Head of caudate nucleus (tissue), 42 donors: ENCODE measurements at places on chromosomes 2 and 18.

DNA sequence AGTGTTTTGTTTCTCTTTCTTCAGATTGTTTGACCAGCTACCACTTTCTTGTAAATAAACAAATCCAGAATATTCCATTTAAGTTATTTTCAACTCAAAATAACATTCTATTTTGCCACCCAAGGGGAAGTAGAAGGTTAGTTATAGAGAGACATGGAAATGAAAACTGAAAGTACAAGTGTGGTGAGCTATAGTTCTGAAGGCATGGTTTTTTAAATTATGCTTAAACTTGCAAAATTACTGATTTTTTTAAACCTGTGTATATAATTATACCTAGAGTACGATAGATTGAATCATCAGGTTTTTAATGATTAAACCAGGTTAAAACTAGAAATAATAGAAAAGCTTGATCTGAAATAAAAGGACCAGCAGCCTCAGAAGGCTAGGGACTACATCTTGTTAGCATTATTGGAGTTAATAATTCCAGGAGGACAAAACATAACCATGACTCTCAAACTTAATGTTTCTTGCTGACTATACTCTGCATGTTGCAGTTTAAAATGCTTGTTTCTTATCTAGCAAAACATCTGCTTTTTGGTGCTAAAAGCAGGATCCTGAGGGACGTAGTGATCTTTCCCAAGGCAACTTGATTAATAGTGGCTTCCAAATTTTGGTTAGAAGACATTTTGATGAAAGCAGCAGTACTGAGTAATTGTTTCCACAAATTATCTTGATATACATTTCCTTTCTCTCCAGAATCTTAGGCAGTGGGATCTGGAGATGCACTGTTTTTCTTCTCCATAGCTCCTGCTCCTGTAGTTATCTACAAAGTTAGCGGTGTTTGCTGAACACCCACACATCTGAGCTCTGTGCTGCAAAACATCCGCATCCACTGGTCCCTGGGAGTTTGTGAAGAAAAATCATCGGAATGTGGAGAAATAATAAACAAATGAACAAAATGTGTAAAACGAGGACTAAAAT lies 327.2 kb upstream of the PKDCC start:
- DNase-seq: no peak

DNA sequence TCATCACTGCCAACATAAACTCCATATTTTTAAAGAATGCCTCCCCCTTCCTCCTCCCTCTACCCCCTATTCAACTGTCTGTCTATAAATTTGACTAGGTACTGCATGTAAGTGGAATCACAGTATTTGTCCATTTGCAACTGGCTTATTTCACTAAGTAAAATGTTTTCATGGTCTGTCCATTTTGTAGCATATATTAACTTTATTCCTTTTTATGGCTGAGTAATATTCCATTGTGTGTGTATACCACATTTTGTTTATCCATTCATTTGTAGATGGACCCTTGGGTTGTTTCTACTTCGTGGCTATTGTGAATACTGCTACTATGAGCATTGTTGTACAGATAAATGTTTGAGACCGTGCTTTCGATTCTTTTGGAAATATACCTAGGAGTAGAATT lies 10.7 kb downstream of the SEH1L start:
- no peak for DNase-seq

GRCh38 chr18:36655074-36655473 lies 173.7 kb downstream of the TPGS2 start:
- no peak for DNase-seq

GRCh38 chr2:190432567-190433231 lies 24.5 kb downstream of the MFSD6 start:
- no peak for DNase-seq

DNA sequence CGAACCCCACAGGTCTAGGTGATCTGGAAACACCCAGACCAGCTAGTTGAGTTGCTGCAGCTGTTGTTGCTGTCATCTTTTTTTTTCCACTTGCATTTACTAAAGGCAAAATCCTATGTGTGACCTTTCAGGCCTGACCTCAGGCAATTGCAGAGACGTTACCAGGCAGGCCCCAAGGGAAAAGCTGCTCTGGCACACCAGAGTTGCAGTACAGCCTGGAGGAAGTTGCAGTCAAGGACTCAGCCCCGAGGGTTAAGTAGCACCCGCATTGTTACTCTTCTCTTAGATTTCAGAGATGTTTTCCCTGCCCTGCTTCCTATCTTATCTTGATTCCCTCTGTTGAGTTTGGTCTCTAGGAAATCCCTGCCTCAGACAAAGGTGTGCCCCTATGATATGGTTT lies 45.2 kb upstream of the SMAD2 start:
- no peak for DNase-seq

GRCh38 chr18:813172-814071 lies 1.4 kb upstream of the YES1 start:
- no peak for DNase-seq

DNA sequence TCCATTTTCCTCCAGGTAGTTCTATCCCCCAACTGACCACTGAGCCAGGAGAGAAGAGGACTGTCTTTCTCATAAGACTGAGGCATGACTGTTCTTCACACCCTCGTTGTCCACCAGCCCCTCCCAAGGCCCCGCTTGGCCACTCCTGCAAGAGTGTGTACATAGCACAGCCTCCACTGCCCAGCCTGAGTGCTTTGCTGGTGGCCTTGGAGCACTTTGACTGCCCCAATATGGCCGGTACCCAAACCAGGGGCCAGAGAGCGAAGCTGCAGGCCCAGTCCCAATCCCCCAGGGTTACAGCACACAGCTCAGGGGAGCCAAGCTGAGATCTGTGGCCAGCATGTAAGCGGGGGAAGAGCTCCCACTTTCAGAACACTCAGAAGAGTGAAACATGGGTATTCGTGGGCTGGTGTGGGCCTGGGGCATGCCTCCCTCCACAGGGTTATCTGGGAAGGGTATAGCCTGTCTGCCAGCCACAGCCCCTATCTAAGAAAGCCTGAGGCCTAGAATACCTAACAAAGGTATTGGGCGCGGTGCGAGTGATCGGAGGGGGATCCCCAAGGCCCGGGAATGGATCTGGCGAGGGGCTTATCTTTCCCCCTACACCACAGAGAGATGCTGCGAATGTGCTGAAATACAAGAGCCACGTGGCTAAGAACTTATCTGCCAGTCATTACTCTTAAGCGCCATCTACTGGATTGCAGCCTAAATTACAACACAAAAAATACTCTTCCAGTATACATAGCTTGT lies 163.8 kb downstream of the WDPCP start:
- DNase-seq: no peak

GRCh38 chr2:105184420-105184819 lies 57.1 kb upstream of the GPR45 start:
- no peak for DNase-seq

DNA sequence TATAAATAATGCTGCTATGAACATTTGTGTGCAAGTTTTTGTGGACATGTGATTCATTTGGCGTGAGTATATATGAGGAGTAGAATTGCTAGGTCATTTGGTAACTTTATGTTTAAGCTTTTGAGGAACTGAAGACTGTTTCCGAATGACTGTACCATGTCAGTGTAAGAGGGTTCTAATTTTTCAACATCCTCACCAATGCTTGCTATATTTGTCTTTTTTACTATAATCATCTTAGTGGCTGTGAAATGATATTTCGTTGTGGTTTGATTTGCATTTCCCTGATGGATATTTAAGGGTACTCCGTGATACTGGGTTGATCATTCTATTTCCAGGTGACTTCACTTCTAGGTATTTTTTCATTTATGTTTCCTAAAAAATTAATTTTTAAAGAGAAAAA lies 241.1 kb downstream of the BCL2 start:
- no peak for DNase-seq

GRCh38 chr2:99851089-99851488 lies 291.3 kb downstream of the AFF3 start:
- DNase-seq: no peak

GRCh38 chr2:31696068-31696467 lies 115.3 kb upstream of the SRD5A2 start:
- no peak for DNase-seq

DNA sequence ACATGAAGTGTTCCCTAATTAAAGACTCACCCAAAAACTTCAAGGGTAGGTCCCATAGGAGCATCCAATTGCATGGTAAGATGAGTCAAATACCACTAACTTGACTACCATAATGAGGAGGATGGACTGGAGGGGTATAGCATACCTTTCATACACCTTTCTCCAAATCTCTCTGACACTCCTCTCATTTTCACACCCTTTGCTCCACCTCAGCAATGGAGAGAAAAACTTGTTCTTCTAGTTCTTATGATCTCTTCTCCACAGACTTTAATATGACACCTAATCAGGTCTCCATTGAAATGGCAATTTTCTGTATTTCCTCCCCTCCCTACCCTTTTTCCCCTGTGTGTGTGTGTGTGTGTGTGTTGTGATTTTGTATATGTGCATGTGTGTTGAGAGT lies 41.1 kb upstream of the MAP2 start:
- no peak for DNase-seq

- no peak for DNase-seq
Measured at GRCh38 chr18:13374096-13374467, 155.5 kb downstream of the LDLRAD4 start.

GRCh38 chr2:33275689-33276444 lies 200.6 kb upstream of the RASGRP3 start:
- peak; percentile 47 for DNase-seq

- DNase-seq: no peak
Measured at GRCh38 chr2:108536911-108537310, 2.6 kb downstream of the LIMS1 start.

DNA sequence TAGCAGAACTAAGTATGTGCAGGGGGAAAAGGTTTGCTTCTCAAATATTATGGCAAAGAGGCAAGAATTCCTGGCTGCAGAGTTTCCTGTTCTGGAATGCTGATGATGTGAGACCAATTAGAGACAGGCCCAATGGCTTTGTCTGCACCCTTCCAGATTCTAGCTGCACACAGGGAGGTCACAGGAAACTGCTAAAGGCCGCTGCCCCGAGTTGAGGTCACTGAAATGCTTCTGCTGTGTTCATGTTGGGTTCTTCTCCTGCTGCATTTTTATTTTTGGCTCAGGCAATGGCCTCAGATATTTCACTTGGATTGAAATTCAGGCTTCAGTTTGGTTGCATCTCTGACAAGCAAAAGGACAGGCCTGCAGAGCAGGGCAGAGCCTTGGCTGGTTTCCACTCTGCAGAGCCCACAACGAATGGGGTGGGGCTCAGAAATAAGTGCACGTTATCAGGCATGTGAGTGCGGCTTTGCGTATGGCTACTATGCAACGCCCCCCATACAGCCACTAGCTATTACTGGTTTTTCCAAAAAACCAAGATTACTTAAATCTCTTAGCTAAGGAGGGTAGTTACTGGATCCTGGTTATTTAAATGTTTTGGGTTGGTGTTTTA lies 66.9 kb upstream of the FZD5 start:
- DNase-seq: no peak

DNA sequence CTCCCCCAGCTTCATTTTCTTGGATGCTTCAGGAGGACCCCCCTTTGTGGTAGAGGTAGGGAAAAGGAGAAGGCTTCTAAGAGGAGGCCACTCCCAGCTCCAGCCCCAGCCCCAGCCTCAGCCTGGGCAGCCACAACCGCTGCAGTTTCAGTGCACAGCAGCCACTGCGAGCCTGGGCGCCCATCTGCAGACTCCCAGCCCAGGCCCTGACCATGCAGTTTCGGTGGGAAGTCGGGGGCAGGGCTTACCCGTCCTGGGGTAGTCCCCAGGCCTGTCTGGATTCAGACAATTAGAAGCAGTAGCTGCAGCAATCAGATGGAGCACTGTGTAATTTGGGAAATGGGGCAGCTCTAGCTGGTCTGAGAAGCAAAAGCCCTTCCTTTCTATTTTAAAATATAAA lies 28.6 kb downstream of the ITM2C start:
- DNase-seq: no peak

DNA sequence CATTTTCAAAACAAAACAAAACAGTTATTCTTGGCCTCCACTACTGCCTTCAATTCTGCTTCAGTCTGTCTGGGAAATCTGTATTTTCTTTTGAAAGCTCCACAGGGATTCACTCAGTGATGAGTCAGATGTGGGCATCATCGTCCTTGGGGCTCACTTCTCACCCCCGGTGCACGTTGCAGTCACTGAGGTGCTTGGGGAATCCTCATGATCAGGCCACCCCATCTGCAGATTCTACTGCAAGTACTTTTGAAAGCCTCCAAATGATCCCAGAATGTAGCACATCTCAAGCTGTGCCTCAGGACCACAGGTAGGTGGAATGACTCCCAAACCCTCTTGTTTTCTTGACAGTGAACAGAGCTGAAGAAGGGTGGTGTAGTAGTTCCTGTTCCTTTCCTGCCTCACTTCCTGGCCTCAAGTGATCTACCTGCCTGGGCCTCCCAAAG lies 34.3 kb downstream of the LPIN2 start:
- DNase-seq: peak; percentile 51

DNA sequence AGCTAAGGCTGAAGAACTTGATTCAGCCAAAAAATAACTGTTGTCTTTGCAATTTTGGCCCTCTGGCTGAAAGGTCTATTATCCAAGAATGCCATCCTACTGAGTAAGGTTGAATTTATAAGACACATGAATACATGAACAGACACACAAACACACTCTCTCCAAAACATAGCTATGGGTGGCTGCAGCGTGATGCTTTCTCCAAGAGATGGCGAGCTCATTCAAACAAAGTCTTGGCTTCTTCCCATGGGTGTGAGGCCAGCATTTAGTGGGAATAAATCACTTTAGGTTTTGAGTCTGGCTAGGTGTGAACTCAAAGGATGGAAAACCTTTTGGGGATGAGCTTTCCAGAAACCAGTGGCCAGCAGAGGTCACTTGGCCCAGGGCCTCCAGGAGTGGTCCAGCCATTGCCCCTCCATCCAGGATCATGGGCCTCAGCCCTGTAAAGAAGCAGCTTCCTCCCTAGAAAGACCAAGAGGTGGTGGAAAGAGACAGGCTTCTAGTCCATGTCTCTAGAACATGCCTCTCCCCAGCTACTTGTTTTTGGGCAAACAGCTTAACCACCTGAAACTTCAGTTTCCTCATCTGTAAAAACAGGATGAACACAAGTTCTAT lies 11.0 kb upstream of the OSR1 start:
- no peak for DNase-seq

- DNase-seq: no peak
Measured at GRCh38 chr18:48455555-48456478, 46.6 kb upstream of the ZBTB7C start.

GRCh38 chr2:144011098-144011497 lies 508.8 kb downstream of the ZEB2 start:
- DNase-seq: no peak
